NCI-H524 (cell line): ENCODE measurements at places on chromosomes 5 and 9.

- DNase-seq, result peak; percentile 77
Observed at GRCh38 chr5:66306105-66306843, 162.2 kb downstream of the SREK1 start.

GRCh38 chr5:35665096-35665495 is 47.4 kb downstream of the SPEF2 start:
- DNase-seq, result no peak

GRCh38 chr5:147509041-147509709 is 693 bp downstream of the DPYSL3 start:
- peak; percentile 28 for DNase-seq

DNA sequence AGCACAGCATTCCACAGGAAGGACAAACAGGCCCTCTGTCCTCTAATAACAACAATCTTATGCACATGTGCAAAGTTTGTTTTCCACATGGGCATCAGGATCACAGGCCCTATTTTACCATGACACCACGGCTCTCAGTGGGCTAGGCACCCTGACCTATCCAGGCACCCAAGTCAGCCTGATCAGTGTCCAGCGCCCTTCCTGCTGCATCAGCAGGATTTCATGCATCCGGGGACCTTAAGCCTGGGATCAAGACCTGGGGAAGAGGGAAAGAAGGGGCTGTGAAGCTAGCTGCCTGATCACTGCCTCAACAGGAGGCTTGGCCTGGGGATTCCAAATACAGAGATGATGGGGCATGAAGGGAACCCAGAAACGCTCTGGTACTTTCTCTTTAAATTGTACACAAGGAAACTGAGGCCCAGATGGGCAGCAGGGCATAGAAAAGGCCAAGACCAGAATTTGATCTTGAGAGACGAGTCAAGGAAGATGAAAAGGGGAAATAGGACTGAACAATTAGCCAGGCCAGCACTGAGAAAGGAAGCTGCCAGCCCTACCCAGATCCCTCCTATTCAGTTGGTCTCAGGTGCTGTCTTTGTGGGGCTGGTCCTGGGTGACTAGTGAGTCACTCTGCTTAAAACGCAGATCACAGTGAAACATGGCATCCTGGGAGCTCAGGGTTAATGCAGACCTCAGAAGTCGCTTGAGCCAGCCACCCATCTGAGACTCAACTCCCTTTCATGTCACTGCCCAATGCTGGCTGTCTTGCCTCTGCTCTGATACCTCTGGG is 57.9 kb downstream of the SHB start:
- DNase-seq, result no peak

DNA sequence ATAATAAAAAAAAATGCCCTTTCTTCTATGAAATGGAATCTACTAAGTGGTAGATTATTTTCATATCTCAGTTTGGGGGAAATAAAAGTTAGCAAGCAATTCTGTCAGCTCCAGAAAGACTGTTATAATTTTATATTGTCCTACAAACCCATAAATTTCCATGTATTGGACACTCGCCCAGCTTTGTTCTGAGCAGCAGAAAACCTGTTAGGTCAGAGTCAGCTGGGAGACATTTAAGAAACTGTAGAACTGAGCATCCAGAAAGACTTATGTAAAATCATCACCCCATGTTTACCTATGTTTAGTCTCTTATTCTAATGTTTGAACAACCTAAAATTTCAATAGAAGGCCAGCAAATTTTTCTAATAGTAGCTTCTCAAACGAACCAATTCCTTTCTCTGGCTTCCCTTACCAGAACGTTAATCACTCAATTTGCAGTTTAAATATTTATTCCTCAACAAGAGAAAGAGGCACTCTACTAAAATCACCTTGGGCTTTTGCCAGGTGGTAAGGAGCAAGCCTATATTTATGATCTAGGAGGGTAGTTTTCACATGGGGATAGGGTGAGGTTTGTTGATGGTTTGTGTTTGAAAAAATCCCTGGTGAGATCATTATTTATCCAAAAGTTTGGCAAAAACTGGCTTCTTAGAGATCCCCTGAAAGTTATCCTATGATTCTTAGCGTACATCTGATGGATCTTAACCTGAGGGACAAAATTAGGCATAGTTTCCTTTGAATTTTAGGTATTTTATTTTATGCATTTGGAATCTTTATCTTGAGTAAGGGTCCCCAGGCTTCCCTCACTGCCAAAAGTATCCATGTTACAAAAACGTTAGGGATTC is 34.4 kb downstream of the MACROH2A1 start:
- DNase-seq, result no peak

- no peak for DNase-seq
Observed at GRCh38 chr5:73151766-73152410, 21.1 kb upstream of the TMEM174 start.

GRCh38 chr5:167352801-167353200 is 938.6 kb upstream of the WWC1 start:
- DNase-seq, result peak; percentile 45

DNA sequence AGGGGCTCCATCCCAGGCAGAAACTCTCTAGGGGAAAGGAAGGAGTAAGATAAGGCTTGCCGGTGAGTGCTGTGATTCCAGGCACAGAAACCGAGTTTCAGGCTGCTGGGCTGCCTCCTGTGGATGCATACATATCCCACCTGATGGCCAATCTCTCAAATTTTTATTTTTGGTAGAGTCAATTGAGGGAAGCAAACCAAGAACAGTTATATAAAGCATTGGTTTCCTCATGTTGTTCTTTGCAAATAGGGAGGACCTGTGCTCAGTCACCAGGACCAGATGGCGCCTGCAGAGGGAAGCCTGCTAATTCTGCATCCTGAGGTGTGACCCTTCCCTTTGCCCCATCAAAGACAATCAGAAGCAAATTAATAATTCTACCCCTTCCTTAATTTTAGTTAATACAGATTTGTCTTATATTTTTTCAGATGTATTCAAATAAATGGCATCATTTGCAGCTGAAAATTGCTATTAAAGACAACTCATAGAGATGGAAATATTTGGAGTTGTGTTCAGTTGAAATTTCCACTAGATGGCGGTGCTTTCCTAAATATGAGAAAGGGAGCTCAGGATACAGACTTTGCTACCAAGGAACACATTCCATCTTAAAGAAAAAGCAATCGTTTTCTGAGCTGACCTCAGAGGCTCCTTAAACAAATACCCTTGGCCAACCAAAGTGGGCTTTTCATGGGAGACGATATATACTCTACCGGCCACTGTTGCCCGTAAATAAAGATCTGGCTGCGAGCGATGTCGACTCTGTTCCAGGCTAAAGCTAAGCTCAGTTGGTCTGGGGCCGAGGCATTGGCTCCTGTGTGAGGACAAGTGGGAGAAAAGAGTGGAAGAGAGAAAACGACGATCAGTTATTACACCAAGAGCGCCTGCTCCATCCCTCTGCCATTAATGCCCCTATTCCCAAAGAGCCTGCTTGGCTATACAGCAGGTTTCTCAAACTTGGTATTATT is 225.7 kb upstream of the KLF9 start:
- peak; percentile 26 for DNase-seq

DNA sequence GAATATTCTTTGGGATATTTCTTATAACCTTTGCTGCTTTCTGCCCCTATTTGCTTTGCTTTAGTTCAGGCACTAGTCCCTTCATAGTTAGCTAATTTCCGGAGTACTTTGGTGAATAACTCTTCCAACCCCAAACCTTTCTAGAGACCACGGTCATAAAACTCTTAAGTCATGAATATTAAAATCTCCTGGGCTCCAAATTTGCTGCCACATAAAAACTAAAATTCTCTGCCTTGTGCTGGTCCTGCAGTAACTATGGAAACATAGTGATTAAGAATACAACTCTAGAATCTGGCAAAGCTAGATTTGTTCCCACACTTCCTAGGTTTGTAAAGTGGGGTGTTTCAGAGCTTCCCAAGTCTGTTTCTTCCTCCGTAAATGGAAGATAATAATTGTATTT is 10.0 kb upstream of the ACTBL2 start:
- no peak for DNase-seq
